Activated CD4-positive, CD25-positive, alpha-beta regulatory T cell treated with anti-CD3 and anti-CD28 coated beads, Interleukin-2, amount 50 U/mL, for 16 hours (primary cell): ENCODE measurements at places on chromosomes 6 and 20.

DNA sequence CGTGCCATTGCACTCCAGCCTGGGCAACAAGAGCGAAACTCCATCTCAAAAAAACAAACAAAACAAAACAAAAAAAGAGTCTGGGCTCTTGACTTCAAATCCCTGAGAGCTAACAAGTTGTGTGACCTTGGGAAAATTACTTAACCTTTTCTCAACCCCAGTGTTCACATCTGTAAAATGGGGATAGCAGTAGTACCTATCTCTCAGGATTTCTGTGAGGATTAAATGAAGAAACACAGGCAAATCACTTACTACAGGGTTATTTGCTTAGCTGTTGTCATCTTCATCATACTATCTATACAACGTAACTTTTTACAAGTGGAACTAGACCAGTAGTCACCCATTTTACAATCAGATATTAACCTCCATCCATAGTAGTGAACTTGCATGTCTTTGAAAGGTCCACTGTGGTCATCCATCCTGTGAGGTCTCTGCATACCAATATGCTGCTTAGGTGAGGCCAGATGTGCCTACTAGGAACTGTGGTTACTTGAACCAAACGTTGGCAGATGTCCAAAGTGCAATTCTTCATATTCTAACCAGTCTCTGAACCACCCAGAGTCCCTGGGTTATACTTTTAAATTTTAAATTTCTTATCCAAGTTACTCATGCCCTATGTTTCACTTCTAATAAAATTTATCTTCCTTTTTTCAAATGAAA, 128.9 kb upstream of the BEND3 start:
- no peak for DNase-seq

- DNase-seq, result no peak
Observed at GRCh38 chr20:9165261-9165660, 96.4 kb downstream of the PLCB4 start.

DNA sequence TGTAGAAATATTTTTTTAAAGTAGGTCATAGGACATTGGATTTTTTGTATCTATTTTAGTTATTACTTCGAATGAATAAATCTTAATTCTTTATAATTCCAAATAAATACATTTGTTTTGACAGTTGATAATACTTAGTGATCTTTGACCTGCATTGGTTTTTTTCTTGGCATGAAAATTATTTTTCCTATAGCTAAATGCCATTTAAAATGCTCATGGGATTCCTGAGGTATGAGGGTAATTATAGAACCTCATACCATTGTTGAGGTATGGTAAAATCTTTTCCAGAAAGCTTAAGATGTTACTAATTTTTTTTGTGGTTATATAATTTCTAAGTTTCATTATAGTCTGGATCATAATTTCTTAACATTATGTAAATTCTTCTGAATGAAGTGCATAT, 8.3 kb downstream of the PM20D2 start:
- no peak for DNase-seq

- no peak for DNase-seq
Observed at GRCh38 chr6:42136508-42137193, 5.8 kb downstream of the C6orf132 start.

DNA sequence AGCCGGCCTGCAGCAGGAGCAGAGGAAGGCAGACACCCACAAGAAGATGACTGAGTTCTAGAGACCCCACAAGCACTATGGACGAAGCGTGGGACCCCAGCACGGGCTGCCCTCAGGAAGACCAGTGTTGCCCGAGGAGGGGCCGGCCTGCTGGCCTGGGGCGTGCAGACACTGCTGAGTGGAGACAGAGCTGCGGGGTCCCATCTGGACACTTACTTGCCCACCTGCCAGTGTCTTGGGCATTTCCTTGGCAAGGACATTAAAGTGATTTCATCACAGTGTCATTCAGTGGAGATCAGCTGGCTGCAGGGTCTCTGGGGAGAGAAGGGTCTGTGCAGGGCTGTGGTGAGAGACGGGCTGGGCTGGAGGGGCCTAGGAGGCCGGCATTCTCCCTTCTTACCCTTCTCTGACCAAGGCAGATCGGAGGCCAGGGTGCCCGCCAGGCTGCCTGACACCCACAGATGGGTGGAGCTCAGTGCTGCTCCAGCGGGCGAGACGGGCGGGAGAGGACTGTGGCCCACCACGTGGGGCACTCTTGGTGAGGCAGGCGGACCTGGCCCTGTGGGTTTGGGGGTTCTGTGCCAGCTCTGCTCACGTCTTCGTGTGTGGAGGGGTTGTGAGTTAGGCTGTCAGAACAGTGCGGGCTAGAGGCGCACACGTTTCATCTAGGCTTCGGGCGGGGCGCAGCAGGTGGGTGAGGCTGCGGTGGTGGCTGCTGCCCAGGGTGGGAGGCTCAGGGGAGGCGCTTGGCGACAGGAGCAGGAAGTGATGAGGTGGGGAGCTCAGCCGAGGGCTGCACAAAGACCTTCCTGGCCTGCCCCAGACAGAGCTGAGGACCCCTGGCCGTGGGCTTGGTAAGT, at the start of gene LIME1:
LIME1 (plus strand) TSS at position 806 of the 860 bp plus-strand sequence. CDS start 886 bp downstream, outside the sequence.
- DNase-seq, result no peak

GRCh38 chr6:120137492-120137891, 787.9 kb upstream of the MAN1A1 start:
- DNase-seq, result no peak

DNA sequence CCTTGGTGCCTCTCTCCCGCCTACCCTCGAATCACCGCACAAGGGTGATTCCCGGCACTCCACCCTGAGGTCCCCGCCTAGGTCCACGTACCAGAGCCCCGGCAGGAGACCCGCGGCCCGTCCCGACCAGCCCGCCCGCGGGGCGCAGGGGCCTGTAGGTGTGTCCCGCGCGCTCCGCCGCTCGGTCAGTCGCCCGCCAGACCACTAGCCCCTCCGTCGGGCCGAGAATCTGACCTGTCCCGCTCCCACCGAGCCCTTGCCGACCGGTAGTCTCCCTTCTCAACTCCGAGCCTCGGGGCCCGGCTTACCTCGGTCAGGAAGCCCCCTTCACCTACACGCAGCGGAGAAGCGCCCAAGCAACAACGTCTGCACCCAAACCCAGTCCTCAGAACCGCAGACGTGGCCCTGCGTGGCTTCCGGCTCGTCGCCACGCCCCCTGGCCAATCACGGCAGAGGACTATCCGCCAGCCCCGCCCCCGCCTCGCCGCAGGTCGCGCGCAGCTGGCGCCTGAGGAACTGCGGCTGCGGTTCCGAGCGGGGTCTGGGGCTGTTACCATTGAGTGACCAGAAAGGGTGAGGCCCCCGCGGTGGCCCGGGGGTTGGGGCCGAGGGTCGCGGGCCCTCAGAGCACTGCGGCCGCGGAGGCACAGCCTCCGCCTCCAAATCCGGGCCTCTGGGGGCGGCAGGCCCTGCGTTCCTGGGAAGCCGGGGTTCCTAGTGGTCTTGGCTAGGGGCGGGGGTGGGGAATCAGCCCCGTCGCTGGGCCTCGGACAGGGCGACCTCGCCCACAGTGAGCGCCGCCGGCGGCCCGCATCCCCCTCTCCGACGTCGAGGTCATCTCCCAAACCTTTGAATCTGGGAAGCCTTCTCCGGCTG, at the start of the genes PGM3 and RWDD2A:
PGM3 (minus strand) TSS at position 395 of the 876 bp plus-strand sequence. CDS start 2,253 bp downstream, outside the sequence.
RWDD2A (plus strand) TSS at position 487 of the 876 bp plus-strand sequence. CDS start 1,095 bp downstream, outside the sequence.
- DNase-seq, result peak; percentile 78

- DNase-seq, result no peak
Observed at GRCh38 chr20:21682521-21682954, 22.9 kb upstream of the PAX1 start.

DNA sequence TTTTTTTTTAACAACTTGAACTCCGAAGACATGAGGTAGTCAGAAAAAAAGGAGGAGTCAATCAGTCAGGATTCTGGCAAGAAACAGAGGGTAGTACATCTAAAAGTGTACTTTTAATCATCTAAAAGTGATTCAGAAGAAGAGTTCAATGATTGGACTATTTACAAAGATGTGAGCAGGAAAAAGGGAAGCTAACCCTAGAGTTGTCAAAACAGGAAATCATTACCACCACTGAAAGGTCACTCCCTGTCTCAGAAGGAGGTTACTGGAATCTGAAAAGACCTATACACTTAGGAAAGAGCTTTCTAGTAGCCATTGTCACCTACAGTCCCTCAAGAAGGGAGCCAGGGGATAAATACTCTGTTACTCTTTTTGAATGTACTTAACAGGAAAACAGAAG, 16.7 kb upstream of the LMBRD1 start:
- DNase-seq, result no peak

DNA sequence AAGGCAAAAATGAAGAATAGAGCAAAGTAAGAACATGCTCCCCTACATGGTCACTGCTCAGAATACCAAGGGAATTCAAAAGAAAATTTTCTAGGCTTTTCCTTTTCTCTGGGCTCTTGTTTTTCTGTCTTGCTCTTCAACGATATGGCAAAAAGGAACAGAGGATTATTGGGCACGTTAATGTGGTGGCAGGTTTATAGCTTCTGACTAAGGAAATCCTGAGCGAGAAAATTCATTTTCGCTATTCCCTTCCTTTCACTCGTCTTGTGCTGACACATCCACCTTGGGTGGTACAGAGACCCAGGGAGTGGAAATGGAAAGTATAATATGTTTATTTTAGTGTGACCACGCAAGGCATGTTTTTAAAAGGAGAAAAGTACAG, 132.8 kb downstream of the TRIM27 start:
- no peak for DNase-seq

GRCh38 chr6:73225396-73225795, at the start of gene KHDC1L:
Gene KHDC1L (minus strand): TSS chr6:73225496. CDS start chr6:73225408, 88 bp downstream.
- DNase-seq, result no peak

GRCh38 chr20:44247586-44248409, 690 bp downstream of the GDAP1L1 start:
- no peak for DNase-seq

GRCh38 chr6:11228935-11229654, 3.4 kb downstream of the NEDD9 start:
- DNase-seq, result no peak

DNA sequence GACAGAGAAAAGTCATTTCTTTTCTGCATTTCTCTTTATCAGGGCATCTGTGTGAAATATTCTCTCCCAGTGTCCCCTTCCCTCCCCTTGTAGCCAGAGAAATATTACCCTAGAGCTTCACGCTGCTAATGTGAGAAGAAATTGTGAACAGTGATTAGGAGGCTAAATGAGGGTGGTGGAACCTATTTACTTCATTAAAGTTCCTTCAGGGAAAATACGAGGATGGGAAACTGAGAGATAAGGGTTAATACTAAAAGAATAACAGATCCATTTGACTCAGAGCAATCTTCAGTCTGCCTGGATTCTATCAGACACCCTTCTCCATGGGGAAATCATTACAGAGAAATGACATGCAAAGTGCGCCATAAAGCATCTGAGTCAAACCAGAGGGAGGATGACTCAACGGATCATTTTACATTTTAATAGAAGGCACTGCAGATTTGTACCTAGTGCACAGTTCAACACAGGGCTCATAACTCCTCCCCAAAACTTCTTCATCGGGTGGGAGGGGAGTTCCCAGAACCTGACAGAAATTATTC, 131.3 kb downstream of the GJA10 start:
- peak; percentile 11 for DNase-seq

DNA sequence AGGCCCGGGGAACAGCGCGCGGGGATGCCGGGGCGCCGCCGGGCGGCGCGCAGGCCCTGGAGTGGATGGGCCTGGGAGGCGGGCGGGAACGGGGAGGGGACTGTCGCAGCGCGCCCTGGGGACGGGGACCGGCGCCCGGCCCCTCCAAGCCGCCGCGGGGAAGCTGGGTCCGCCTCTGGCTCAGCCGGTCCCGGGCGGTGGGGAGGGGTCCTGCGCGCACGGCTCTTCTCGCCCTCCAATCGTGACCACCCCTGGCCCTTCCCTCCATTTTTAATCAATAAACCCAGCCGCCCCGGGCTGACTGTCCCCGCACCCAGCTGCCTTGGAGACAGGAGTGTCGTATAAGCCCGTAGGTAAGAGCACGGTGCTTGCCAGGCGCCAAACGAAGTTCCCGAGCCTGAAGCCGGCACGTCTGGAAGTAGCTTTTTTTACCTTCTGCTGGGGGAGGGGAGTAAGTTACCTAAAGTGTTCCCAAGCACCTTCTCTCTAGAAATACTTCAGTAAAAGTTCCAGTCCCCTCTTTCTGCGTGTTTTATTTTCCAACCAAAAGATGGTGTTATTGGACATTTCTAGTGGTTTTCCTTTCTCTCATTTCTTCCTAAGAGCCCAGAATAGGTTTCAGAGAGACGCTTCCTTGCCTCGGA, 780 bp upstream of the TAF4 start:
- DNase-seq, result no peak

DNA sequence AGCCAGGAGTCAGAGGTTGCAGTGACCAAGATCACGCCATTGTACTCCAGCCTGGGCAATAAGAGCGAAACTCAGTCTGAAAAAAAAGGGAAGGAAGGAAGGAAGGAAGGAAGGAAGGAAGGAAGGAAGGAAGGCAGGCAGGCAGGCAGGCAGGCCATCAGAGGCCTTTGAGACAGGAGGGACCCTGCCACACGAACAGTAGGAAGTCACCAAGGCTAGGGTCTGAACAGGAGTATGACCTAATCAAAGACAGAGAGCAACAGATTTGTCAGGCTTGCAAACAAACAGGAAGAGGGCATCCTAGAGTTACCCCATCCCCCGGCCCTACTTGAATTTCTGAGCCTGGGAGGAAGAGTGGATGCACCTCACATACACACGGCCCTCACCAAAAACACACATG, 67.1 kb downstream of the FGD2 start:
- DNase-seq, result no peak

GRCh38 chr6:111874025-111874415, 768 bp upstream of the FYN start:
- DNase-seq, result peak; percentile 46

GRCh38 chr6:25637960-25638434, 14.0 kb upstream of the SCGN start:
- no peak for DNase-seq

DNA sequence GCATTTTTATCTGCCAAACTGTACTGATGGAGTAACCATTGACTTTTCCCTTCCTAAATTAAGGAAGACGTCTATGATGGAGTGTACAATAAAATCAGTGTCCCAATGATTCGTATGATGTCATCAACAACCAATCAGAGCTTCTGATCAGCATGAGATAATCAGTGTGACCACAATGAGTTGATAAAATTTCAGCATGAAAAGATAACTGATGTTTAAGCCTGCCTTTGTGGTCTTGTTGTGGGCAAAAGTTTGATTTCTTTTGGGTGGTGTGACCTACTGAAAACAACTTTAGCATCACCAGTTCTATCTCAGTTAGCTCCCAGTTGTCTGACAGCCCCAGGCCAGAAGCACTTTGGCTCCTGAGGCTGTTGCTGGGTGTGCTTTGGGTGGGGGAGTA, 3.3 kb downstream of the PCIF1 start:
- DNase-seq, result no peak

GRCh38 chr6:160795721-160796120, 93.7 kb downstream of the PLG start:
- DNase-seq, result no peak
